ENCODE measurements at places on chromosomes 13 and 19.

GRCh38 chr13:33863188-33863789, 45.3 kb downstream of the RFC3 start:
- no peak for DNase-seq

DNA sequence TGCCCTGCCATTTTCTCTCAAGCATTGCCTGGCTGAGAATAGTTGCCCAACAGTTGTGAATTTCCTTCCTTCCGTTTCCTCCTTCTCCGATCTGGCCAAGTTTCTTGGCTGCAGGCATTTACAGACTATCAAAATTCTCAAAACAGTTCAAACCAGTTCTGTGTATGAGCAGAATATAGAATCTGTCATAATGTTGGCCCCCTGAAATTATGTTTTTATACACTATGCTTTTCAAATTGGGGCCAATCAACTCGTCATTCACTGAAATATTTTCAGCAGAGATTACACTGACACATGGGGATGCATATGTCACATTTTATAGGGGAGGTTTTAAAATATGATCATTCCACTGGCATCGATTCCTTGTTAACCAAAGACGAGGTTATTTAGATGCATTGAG, 284.2 kb upstream of the TMTC4 start:
- DNase-seq, result no peak

DNA sequence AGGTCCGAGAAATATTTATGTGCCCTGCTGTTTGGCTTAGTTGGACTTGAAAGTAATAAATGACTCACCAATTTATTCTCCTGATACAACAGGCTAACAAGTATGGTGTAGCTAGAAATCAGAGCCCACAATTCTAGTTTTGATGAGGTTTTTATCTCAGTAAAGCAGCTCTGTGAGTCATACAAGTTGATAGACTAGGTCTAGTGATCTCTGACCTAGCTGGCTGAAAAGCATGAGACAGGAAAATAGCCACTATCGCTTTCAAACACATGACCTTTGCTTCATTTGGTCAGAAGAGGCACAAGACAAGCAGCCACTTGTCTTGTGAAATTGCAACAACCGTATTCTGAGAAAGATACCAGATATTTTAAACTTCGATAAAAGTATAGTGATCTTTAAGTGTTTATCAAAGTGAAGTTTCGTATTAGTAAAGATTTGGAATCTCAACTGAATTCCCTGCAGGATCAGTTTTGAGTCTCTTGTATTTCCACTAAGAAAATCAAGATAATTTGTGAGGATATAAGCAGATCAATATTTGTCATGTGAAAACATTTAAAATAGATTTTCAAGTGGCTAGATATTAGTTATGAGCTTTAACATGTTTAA, 126.7 kb downstream of the MAB21L1 start:
- DNase-seq, result no peak

- no peak for DNase-seq
These were observed 7.3 kb downstream of the ATP4B start for GRCh38 chr13:113650731-113651148.

DNA sequence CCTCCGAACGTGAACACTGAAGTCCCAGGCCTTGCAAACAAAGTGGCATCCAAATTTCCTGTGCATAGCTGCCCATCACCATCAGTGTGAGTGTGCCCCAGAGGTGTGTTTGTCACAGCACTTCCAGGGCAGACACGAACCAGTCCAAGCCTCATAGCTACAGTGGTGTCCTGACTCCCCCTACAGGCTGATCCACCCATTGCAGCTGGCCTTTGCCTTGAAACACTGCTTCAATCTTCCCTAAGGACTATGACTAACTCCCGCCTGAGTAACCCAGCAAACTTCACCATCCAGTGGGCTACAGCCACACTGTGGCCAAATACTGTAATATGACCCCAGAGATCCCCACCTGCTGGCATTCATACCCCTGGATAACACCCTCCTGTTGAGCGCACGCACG, 3.9 kb downstream of the ZNF266 start:
- peak; percentile 32 for DNase-seq

- peak; percentile 49 for DNase-seq
These were observed 3.6 kb upstream of the REXO1 start for GRCh38 chr19:1851654-1852580.

- no peak for DNase-seq
These were observed 110.4 kb downstream of the CRYL1 start for GRCh38 chr13:20415306-20415679.

GRCh38 chr19:33418871-33419787, 45.6 kb downstream of the CEBPG start:
- DNase-seq, result no peak

- DNase-seq, result no peak
These were observed 47.5 kb downstream of the NFIC start for GRCh38 chr19:3413796-3414327.

- no peak for DNase-seq
These were observed 69.5 kb downstream of the PTPRS start for GRCh38 chr19:5271145-5271544.

DNA sequence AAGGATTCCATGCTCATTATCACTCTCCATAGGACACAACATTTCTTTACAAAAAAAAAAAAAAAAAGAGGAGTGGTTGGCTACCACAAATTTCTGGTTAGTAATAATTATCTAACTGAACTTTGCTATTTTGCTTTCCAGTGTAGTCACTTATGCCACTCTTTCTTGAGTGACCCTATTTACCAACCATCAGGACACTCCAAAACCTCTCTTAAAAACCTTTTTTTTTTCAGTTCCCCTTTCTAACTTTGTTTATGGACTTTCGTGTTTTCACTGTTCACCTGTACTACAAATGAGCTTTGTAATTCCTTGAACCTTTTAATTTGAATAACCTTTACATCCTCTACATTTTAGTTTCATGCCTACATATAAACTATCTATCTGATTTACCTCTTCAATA, 686.5 kb upstream of the PCDH9 start:
- DNase-seq, result no peak

DNA sequence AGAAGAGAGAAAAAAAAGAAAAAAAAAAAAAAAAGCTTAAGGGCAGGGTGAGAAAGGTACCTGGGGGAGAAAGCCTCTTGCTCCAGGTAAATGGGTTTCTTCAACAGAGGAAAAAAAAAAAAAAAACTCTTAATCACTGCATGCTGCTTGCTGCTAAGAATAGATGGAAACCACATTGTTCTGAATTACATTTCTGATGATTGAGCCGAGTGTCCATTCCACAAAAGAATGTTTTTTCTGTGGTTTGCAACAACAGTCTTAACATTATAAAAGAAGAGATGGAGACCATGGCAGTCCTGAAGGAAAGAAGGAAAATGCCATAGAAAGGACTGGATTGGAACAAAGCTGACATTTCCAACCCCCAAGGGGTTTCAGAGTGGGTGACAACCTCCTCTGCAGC, 1312.7 kb downstream of the SLITRK1 start:
- DNase-seq, result no peak

- no peak for DNase-seq
These were observed 347.2 kb downstream of the ZNF536 start for GRCh38 chr19:30719189-30719998.

DNA sequence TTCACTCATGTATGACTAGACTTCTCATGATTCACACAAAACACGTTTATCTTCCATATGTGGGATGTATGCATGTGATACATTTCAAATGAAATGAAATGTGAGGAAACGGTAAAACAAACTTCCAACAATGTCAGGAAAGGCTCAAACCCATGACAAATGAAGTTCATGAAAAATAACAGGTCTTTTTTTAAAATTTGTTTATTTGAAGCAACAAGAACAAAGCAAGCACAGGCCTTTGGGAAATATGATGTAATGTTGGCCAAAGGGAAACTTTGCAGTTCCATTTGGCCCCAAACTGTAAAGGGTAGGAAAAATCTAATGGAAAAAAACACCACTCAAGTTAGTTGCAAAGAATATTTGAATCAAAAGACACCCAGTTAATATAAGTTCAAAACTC, 463.8 kb upstream of the ARGLU1 start:
- no peak for DNase-seq

DNA sequence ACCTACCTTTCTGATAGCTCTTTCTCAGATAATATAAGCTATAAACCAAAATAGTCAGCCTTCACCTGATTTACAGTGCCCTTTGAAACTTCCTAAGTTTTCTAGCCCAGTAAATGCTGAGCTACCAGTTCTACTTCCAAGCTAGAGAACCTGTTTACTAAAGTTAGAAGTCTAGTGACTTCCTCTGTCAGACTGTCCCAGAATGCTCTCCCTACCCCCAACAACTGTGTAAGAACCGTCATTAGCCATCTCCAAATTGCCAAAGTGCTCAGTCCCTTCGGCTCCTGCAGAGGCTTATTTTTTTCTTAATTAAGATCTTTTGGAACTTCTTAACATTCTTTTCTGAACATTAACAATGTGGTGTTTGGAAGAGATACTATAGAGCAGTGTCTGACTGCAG, 3.2 kb upstream of the ABCC4 start:
- DNase-seq, result no peak

- no peak for DNase-seq
These were observed 525.9 kb downstream of the GPC6 start for GRCh38 chr13:93752541-93752940.

- DNase-seq, result no peak
These were observed 435.3 kb downstream of the KLF12 start for GRCh38 chr13:73698859-73699258.

- no peak for DNase-seq
These were observed 1.2 kb downstream of the NUDT15 start for GRCh38 chr13:48038761-48039160.

DNA sequence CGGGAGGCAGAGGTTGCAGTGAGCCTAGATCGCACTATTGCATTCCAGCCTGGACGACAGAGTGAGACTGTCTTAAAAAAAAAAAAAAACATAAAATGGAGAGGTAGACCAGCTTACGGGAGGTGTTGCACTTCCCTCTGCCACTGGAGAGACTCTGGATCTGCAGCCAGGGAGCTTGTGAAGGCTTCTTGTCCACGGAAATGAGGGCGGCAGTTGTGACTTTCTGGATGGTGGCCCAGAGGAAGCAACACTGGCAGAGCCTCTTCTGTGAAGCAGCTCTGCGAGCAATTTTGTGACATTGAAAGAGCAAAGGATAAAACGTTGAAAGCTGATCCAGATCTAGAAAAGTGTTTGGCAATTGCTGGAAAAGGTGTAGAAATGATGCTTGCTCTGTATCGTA, 10.4 kb downstream of the SPINT2 start:
- no peak for DNase-seq

DNA sequence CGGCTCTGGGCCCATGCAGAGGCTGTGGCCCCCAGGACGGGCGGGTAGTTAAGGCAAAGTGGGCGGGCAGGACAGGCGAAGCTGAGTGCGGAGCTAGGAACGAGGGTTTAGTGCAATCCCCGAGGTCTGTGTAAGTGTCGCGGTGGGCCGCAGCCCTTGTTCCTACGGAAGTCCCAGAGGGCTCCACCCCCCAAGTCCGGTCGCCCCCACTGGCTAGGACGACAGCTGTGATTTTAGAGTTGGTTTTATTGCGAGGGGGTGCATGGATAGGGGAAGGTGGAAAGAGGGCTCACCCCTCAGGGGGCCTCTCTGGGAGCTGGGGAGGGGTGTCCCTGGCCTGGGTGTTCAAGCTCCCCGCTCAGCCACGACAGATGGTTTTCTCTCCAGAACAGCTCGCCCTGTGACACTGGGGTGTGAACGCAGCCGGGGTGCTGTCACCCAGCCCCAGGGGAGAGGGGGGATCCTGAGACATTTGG, 21.7 kb downstream of the ZBTB7A start:
- DNase-seq, result no peak

DNA sequence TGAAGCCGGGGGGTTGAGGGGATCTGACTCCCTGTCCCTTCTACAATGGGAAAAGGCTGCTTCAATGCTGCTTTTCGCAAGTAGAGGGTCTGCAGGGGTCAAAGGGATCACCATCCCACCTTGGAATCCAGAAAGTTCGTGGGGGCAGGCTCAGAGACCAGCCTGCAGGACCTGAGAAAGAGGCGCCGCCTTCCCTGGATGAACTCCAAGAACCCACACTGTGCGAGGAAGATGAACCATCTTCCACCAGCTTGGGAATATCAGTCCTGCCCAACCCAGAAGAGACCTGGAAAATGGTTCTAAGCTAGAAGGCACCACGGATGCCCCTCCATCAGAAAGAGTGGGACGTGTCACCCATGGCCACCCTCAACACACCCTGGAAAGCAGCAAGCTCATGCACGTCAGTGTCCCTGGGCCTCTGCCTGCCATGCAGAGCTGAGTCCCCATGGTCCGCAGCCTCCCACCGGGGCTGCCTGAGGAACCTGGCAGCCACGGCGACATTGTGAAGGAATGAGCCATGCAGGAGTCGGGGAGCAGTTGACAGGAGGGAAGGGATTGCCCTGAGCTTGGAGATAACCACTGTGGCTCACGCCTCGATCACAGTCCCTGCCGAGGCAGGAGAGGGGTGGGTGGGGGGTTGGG, 14.6 kb downstream of the RAB3D start:
- no peak for DNase-seq

DNA sequence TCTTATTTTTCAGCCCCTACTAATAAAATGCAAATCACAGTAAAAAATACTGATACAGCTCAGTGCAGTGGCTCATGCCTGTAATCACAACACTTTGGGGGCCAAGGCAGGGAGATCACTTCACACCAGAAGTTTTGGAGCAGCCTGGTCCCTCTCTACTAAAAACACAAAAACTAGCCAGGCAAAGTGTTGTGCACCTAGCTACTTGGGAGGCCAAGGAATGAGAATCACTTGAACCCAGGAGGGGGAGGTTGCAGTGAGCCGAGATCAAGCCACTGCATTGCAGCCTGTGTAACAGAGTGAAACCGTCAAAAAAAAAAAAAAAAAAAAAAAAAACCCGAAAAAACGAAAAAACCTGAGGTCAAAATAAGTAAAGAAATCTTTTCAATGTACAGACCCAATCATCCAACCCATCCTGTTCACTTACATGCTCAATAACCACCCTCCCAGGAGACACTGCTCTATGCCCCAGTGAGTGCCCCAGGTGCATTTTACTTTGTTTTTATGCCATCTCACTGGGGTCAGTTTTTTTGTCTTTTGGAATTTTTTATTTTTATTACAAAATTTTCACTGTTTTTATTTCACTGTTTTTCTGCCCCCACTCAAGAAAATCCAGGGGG, 107.0 kb downstream of the ZNF486 start:
- no peak for DNase-seq

DNA sequence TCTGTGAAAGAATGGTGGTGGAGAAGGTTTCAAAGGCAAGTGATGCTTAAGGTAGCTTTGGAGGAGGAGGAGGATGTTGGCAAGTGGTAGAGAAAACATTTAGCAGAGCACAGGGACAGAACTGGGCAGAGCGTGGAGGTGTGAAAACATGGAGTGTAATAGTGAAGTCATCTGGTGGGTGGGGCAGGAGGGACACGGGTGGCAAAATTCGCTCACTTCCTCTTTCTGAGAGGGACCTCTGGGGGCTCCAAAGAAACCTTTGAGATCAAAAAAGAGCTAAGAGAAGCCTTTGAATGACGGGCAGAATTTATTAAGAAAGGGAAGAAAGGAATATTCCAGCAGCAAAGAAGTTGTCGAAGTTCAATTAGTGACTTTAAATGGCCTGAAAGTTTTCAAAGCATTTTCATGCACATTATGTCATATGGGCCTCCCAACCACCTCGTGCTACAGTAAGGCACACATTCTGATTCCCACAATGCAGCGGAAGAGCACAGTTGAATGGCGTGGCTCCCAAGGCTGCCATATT, 82.8 kb downstream of the STARD13 start:
- DNase-seq, result no peak

GRCh38 chr13:54165581-54166215, 1137.1 kb downstream of the OLFM4 start:
- no peak for DNase-seq

All from stimulated activated CD8-positive, alpha-beta memory T cell treated with anti-CD3 and anti-CD28 coated beads, Interleukin-4, amount 100 ng/mL, for 4 hours (primary cell).